Activated CD4-positive, alpha-beta T cell treated with anti-CD3 and anti-CD28 coated beads, Interleukin-2, amount 10 ng/mL, durations not matched to agents 24 days and 14 days (primary cell): ENCODE measurements at places on chromosomes 16 and 17. TPM values are rescaled to one million over a fixed set of nuclear protein-coding genes. Genes with fewer than 3 reads are reported as not detected.

PRSS8 gene
- total RNA-seq = not detected in 2 replicates

DNA sequence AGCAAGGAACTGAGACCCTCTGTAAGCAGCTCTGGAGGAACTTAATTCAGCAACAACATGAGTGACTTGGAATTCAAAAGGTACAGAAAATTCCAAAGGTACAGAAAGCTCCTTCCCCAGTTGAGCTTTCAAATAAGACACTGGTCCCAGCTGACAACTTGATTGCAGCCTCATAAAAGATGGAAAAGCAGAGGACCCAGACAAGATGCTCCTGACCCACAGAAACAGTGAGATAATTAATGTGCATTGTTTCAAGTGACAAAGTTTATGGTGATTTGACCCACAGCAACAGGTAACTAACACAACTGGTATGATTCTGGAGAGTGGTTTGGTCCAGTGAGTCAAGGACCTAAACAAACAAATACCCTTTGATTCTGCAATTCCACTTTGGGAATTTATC, 15.2 kb upstream of the TMEM114 start:
- no peak for DNase-seq

DNA sequence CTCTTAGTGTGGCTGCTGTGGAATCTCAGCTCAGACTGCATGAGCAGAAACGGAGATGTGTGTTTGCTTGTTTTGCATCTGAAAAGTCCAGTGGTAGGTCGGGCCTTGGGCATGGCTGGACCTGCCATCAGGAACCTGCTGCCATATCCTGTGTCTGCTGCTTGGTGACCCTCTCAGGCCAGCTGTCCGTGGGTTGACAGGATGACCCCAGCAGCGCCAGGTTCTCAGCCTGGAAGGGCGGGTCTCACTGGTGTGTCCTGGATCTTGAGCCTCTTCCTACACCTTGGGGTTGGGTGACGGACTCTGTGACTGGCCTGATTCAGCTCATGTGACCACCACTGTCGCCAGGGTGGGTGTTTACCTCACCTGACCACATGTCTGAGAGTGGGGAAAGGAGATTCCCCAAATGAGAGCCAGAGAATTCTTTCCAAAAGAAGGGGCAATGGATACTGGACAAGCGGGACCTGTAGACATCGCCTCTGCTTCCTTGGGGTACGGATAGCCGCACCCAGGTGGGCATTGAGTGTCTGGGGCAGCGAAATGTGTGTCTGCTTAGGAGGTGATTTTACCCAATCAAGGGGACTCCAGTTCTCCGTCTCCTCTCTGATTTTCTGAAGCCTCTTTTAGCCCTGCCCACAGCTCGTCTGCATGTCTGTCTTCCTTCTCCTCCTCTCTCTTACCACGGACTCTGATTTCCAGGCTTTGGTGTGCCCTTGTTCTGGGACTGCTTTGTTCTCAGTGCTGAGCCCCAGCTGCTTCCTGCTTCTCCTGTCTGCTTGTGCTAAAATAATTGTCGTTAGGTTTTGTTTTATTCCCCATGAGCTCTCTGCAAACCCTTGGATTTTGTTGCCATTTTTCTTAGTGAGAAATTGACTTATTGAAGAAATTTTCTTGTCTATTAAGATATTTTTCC, 399.7 kb downstream of the CPPED1 start:
- DNase-seq = no peak

AANAT gene
- total RNA-seq = not detected in 2 replicates

GRCh38 chr17:82350182-82351030, 8.6 kb upstream of the TEX19 start:
- peak; percentile 83 for DNase-seq

TERB1 gene
- 0.37 TPM in 1 of 2 replicates, not detected in the other for total RNA-seq

GRCh38 chr17:16371742-16372141, 9.1 kb upstream of the UBB start:
- no peak for DNase-seq

KRT39 gene
- not detected in 2 replicates for total RNA-seq

GRCh38 chr16:85712801-85713200, 24.0 kb upstream of the GINS2 start:
- DNase-seq = no peak

GRCh38 chr16:13913374-13914292, 6.3 kb upstream of the ERCC4 start:
- no peak for DNase-seq

- no peak for DNase-seq
Observed at GRCh38 chr17:54439816-54440215, 460.8 kb upstream of the TOM1L1 start.

DNA sequence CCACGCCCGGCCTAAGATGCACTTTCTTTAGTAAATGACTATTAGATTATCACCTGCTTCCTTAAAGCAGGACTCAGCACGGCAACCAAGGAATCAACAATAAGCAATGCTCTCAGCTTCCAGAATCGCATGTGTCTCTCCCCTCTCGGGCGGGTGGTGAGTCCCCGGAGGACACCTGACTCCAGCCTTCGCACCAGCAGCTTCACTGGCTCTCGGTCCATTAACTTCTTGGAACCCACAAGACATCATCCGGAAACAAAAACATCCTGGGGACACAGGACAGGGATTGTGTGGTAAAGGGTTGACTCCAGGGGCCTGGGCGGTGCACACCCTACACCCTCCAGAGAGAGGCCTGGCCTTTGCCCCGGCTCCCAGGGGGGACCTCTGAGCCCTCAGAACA, 22.7 kb downstream of the UTS2R start:
- no peak for DNase-seq

SENP3 gene
- total RNA-seq = 89.7 and 93.0 TPM in 2 replicates

AFMID gene
- 31.0 and 33.4 TPM in 2 replicates for total RNA-seq

DNA sequence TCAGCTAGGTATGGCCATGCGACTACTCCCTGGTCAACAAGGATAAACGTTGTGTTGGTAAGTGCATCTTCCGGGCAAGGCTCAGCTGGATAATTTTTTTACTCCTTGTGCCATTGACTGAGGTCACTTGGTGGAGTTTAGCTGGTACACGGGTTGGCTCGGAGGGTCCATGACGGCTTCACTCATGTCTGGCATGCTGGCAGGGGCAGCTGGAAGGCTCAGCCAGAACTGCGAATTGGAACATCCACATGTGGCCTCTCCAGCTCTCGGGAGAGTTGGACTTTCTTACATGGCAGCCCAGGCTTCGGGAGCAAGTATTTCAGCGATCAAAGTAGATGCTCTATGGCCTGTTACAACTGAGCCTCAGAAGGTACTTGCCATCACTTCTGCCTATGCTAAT, 31.5 kb upstream of the CRYBA1 start:
- DNase-seq = no peak

GRCh38 chr16:12655537-12655936, 148.2 kb downstream of the CPPED1 start:
- DNase-seq = no peak

PRSS53 gene
- total RNA-seq = 4.3 and 4.8 TPM in 2 replicates

GRCh38 chr17:627051-627450, 87.6 kb downstream of the VPS53 start:
- no peak for DNase-seq

- DNase-seq = no peak
Observed at GRCh38 chr17:26792486-26792885, 501.4 kb upstream of the WSB1 start.

DNA sequence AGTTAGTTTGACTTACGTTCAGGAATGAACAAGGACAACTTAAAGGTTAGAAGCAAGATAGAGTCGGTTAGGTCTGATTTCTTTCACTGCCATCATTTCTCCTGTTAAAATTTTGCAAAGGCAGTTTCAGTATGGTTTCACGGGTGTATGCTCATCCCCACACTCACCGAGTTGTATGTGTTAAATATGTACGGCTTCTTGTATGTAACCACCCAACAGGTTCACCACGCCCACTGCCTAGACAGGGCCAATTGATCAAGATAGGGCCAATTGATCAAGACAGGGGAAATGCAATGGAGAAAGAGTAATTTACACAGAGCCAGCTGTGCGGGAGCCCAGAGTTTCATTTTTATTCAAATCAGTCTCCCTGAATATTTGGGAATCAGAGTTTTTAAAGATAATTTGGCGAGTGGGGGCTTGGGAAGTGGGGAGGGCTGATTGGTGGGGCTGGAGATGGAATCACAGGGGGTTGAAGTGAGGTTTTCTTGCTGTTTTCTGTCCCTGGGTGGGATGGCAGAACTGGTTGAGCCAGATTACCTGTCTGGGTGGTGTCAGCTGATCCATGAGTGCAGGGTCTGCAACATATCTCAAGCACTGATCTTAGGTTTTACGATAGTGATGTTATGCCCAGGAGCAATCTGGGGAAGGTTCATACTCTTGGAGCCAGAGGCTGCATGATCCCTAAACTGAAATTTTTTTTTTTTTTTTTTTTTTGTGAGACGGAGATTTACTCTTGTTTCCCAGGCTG, 62.4 kb upstream of the PLCG2 start:
- no peak for DNase-seq

MT3 gene
- 5.9 and 9.3 TPM in 2 replicates for total RNA-seq

DNA sequence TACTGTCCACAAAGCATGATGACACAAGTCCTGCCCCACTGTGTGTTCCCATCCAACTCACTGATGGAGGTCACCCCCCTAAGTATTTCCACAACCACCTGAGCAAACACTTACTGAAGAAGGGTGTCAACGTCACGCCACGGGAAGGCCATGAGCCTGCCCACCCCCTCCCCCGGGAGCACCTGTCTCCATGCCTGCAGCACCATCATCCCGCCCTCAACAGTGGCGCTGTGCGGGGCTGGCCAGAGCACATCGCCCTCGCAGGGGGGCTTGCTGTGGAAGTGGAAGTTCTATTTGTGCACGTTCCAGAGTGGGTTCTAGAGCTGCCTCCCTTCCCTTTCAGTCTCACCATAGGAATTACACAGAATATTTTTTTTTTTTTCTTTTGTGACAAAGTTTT, 4.3 kb upstream of the MBTPS1 start:
- DNase-seq = no peak

- DNase-seq = no peak
Observed at GRCh38 chr17:50808888-50809287, 26.5 kb upstream of the WFIKKN2 start.

- DNase-seq = no peak
Observed at GRCh38 chr17:81843713-81844326, 9.0 kb upstream of the PPP1R27 start.

RUNDC3A gene
- 0.42 TPM in 1 of 2 replicates, not detected in the other for total RNA-seq

- DNase-seq = no peak
Observed at GRCh38 chr16:52298769-52299168, 248.2 kb downstream of the TOX3 start.

GRCh38 chr17:21174713-21175112, 39.2 kb downstream of the TMEM11 start:
- DNase-seq = no peak

- DNase-seq = no peak
Observed at GRCh38 chr16:56328276-56329022, 96.9 kb downstream of the AMFR start.

DNA sequence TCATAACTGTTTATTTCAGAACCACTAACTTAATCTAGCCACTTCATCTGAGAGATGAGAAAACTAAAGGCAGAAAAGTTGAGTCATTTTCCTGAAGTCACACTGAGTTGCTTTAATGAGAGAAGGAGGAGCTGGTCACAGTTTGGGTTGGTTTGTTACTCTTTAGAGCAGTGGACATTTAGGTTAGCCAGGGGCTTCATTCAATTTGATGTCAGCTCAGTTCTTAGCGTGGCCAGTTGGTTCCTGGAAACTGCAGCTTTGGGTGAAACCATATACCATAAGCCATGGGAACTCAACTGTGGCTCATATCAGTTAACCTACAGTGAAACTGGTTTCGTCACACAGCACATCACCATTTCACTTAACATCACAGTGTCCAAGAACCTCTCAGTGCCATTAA, 59.2 kb upstream of the ADORA2B start:
- peak; percentile 60 for DNase-seq

GRCh38 chr17:34633351-34633750, 54.0 kb downstream of the TMEM132E start:
- no peak for DNase-seq

GRCh38 chr16:83010776-83011720, 384.3 kb downstream of the CDH13 start:
- DNase-seq = no peak

- DNase-seq = no peak
Observed at GRCh38 chr16:59601452-59601851, 867.3 kb upstream of the GOT2 start.

- no peak for DNase-seq
Observed at GRCh38 chr16:4046221-4046620, 70.0 kb downstream of the ADCY9 start.

- DNase-seq = peak; percentile 83
Observed at GRCh38 chr17:60169921-60170817, 20.4 kb downstream of the CA4 start.

DNA sequence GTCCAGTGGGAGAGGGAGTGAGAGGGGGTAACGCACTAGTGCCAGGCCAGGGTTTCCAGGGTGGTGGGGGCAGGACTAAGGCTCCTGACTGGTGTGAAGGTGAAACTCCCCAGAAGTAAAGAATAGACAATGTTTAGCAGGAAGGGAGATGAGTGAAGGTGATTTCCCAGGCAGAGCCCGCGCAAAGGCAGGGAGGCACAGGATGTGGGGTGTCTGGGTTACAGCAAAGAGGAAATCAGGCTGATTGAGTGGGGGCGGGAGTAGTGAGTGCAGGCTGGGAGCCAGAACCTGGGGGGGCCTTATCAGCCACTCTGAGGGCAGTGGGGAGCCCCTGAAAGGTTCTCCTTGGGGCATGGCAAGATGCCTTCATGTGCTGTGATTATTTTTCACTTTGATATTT, 167.5 kb downstream of the UTP18 start:
- peak; percentile 93 for DNase-seq

TBC1D28 gene
- not detected in 2 replicates for total RNA-seq

C17orf100 gene
- total RNA-seq = 1.8 and 1.9 TPM in 2 replicates

DNA sequence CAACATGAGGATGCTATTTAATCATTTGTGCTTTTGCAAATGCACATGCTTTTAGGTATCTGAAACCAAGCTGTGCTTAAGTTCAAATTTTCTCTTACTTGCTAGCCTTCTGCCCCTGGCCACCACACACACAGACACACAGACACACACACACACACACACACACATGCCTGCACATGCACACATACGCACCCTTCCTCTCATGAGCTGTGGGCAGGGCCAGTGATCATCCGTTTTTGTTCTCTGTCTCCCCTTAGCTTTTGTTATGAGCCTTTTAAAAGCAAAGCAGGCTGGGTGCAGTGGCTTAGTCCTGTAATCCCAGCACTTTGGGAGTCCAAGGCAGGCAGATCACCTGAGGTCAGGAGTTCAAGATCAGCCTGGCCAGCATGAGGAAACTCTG, 34.2 kb downstream of the CD300LF start:
- no peak for DNase-seq

GRCh38 chr16:52497067-52497816, 49.7 kb downstream of the TOX3 start:
- no peak for DNase-seq

CCDC144A gene
- total RNA-seq = 2.4 and 2.9 TPM in 2 replicates

KCNAB3 gene
- 9.7 and 12.8 TPM in 2 replicates for total RNA-seq

DNA sequence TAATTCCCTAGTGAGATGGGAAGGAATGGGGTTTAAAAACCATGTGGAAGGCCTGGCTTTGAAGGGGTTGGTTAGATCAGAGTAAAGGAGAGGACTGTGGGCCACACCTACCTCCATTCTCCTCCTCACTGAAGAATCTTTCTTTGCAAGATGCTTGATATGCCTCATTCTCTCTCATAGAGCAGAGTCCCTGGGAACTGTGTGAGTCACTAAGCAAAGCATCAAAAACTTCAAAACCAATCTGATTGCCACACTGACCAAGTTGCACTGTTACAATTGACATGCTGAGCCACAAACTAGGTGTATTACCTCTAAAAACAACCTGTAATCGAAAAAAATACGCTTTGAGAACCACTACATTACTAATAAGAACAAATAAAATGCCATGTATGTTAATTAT, 2.0 kb downstream of the TUBD1 start:
- DNase-seq = no peak
